GM23248 (cell line): ENCODE measurements at places on chromosomes 11 and 22.

- H3K36me3 ChIP-seq = no peaks in the 10 kb centered on the region
- no peak overlapping the region for H3K4me3 ChIP-seq
- peaks cover 18% of the 10 kb centered on the region for H3K4me1 ChIP-seq
- peak; percentile 38 for DNase-seq
These were observed 225.8 kb downstream of the ETS1 start for GRCh38 chr11:128361451-128362020.

DNA sequence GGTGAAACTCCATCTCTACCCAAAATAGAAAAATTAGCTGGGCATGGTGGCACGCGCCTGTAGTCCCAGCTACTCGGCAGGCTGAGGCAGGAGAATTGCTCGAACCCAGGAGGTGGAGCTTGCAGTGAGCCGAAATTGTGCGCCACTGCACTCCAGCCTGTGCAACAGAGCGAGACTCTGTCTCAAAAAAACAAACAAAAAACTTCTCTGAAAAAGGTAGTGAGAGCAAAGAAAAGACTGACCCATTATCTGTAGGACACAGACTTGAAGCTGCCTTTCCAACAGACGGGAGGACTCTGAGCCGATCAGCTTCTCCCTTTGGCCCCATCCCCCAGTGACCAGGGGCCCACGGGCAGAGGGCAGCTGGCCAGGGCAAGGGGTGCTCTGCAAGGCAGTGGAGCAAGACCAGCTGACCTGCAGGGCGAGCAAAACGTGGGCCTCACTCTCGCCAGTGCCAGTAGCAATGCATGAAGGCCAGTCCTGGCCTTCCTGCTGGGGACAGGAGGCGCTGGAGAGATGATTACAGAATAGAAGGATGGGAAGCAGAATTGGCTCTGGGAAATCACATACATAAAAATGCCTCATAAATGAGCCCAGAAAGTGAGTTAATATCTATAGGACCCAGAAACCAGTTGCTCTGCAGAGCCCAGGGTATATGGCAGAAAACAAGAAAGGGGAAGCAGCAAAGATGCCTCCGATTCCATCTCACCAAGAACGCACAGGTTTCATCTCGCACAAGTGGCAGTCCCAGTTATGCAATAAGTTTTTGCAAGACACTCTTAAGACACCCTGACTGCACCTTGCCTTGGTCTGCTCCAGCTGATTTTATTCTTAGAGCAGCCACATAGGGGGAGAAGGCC lies 2.8 kb downstream of the EHD1 start:
- H3K27me3 ChIP-seq = no peaks in the 10 kb centered on the region
- peaks cover 20% of the 10 kb centered on the region for H3K4me1 ChIP-seq
- peak overlapping the region; percentile 96 for H3K4me3 ChIP-seq
- peak overlapping the region; percentile 66 for H3K27ac ChIP-seq
- H3K36me3 ChIP-seq = peaks cover 28% of the 10 kb centered on the region

- H3K27me3 ChIP-seq = 0 out of 2 replicates have a peak, but pooled peaks cover 6% of the 10 kb centered on the region
- H3K4me1 ChIP-seq = no peaks in the 10 kb centered on the region
- no peak for DNase-seq
- H3K27ac ChIP-seq = no peak overlapping the region
- H3K4me3 ChIP-seq = no peak overlapping the region
These were observed 4.1 kb downstream of the NHERF4 start for GRCh38 chr11:119189393-119189792.

DNA sequence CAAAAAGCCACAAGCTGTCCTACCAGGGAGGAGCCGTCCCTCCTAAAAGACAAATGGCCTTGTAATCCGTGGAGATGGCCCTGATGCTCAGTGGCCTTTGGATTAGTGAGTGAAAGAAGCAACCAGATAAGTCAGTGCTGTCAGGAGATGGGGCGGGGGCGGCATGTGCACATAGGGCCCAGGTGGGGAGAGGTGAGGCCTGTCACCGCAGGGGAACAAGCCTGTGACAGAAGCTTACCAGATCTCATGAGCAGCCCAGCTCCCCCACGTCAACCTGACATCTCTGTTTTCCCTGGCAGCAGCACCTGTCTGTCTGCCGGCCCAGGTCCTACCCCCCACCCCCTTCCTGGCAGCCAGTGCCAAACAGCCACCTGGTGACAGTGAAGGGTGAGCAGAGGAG lies 162.6 kb downstream of the BUD13 start:
- no peaks in the 10 kb centered on the region for H3K4me1 ChIP-seq
- no peaks in the 10 kb centered on the region for H3K36me3 ChIP-seq
- no peaks in the 10 kb centered on the region for H3K27me3 ChIP-seq
- DNase-seq = no peak

DNA sequence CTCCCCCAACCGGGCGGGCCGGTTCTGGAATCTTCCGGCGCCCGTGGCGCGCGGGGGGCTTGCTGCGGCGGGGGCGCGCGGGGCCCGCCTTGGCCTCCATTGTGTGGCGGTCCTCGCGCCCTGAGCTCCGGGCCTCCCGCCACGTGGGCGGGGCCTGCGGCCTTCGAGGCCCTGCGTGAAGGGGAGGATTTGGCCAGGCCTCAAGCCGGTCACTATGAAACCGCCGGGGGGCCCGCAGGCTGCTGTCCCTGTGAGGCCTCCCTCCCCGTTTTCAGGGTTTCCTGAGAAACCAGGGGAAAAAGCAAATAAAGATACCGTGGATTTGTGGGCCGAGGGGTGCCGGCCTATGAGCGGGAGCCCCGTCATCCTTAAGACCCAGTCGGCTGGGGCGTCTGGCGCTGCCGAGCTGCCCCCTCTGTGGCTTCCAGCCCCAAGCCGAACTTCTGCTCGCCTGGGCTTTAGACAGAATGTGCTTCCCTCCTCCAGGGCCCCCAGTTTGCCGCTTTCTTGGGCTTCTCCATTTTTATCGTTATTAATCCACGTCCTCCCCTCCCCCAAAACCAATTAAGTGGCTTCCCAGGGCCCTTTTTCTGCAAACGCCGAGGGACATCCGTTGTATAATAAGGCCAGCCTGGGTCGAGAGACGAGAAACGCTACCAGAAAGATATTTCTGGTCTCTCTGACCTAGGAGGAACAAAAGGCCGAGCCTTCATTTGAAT lies 602 bp downstream of the EWSR1 start:
- peaks cover 17% of the 10 kb centered on the region for H3K36me3 ChIP-seq
- DNase-seq = peak; percentile 86
- H3K27ac ChIP-seq = peak overlapping the region; percentile 98
- H3K27me3 ChIP-seq = no peaks in the 10 kb centered on the region

- H3K4me1 ChIP-seq = no peaks in the 10 kb centered on the region
- no peaks in the 10 kb centered on the region for H3K36me3 ChIP-seq
- no peak for DNase-seq
- no peak overlapping the region for H3K4me3 ChIP-seq
These were observed 147.5 kb downstream of the DSCAML1 start for GRCh38 chr11:117649296-117650055.
